ENCODE measurements at places on chromosomes 7 and 10.
A peak's percentile ranks its signal among the peaks of the same experiment; 100 is the strongest.

DNA sequence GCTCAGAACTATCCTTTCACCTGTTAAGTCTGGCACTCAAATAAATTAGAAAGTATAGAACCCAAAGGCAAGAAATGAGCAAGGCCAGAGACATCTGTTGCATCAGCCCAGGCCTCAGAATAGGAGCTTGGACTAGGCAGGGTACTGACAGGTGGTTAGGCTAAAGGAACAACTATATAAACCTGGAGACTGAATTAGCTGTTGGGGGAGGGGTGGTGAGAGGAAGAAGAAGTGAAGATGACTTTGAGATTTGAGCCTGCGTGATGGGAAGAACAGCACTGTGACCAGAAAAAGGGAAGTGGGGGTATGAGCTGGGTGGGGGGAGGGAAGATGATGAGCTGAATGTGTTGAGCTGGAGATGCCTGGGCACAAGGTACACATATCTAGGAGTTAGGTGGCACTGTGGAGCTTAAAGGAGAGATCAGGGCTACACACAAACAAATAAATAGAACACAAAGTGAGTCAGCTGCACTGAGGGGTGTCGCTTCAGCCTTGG lies 244.7 kb downstream of the PTEN start:
- peak; percentile 94 for DNase-seq

DNA sequence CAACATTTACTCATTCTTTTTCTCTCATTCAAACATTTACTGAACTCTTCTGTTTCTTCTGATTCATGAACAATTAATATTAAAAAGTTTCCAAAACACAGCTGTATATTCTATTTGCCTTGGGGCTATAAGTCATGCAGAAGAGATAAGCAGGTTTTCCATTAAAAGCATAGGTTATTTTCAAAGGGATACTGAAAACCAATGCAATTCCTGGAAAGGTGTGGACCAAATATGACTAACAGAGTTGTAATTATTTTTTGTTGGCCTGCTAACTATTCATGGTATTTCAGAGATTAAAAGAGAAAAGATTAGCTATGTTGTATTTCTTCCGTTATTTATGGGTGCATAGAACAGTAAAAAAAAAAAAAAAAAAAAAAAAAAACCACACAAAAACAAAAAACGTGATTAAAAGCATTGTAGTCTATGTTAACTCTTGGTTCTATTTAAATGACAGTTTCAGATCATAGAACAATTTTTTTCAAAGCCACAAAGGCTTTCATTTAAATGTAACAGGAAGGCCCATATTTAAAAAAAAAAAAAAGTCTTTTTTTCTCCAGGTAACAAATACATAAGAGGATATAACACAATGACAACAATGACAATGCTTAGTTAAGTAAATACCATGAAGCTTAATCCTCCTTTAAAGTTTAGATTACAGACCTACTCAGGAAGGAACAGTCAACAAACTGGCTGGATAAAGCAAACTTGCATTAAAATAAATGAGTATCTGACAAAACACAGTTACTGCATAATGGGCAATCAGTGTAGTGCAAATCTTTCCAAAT lies 1042.9 kb downstream of the GATA3 start:
- no peak for DNase-seq

DNA sequence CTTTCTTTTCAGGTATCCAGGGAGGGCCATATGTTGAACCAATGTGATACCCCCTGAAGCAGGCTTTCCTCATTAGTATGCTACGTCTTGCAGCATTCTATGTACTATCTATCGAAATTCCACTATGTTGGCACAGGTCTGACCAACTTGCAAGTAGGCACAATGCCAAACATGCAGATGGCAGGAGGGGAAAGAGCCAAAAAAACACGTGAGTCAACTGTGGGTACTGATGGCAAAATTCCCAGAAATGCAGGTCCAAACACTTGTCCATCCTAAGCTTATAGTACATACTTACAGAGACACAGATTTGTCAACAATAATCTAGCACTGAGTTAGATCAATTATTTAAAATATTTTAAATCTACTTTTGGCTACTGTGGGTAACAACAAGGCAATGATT lies 394.9 kb downstream of the DGKB start:
- no peak for DNase-seq

DNA sequence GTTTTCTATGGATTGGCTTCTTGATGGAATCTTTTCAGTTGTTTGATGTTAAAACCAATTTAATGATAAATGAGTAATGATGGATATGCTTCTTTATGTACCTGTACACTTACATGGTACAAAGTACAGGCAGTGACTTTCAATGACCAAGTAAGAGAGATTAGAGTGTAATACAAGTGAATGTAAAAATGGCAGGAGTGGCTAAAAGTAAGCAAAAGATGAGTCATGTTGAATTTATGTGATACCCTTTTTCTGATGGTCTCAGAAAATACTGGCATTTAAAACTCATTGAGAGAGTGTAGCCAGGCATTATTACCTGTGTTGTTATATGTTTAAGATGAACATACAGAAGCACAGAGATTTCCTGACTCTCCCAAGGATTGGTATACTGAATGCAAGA lies 97.1 kb downstream of the GPR85 start:
- no peak for DNase-seq

All from GM12878 (cell line).